Activated gamma-delta T cell treated with anti-CD3 and anti-CD28 coated beads, Interleukin-2, amount 50 U/mL, for 16 hours (primary cell): ENCODE measurements at places on chromosomes 3 and 15.

- no peak for DNase-seq
Measured at GRCh38 chr3:62795978-62796657, 79.1 kb downstream of the CADPS start.

- no peak for DNase-seq
Measured at GRCh38 chr15:73751511-73751898, 1.6 kb downstream of the INSYN1 start.

DNA sequence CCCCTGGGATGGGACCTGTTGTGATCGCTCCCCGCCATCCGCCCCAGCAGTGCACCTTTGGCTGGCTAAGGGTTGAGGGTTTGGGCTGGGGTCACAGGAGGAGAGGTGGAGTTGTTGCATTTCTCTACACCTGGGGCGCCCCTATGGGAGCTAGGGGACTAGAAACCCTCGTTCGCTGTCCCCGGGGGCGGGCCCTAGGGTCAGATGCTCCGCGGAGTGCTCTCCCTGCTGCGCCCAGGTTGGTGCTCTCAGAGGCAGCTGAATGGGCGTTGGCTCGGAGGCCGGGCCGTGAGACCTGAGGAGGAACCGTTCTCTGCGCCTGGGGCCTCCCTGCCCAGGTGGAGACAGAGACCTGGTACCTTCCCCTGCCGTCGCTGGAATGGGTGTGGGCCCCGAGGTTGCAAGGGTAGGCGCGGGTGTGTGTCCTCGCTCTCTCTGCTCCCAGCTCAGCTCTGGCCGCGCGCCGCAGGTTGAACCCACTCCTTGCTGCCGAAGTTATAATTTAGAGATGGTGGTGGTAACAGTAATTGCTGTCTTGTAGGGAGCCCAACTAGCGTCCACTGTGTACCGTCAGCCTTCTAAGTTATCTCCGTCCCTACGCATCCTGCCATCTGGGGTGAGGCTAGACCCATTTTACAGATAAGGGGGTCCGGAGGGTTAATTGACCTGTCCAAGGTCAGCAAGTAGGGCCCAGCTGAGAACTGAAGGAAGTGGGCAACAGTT is 965 bp downstream of the FLNB start:
- peak; percentile 8 for DNase-seq

DNA sequence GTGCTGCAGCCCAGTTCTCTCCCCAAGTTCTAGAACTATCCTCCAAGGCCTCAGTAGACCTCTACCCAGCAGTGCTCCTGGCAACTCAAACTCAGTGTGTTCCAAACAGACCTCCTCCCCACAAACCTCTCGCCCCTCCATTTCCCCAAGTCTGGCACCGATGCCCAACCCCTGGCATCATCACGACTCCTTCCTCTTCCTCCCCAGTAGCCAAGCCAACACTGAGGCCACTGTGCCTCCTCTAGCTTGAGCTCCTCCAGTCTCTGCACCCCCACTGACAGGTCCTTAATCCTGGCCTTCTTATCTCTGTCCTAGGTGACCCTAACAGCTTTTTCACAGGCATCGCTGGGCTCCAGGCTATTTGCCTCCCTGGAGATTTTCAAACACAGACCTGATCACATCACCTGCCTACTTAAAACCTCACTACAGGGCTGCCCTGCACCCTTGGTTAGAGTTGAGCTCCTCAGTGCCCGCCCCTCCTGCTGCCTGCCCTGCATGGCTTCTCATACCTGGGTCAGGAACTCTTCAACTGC is 6.8 kb downstream of the ARPIN start:
- DNase-seq = no peak

GRCh38 chr3:42031808-42032480 is 59.2 kb upstream of the TRAK1 start:
- DNase-seq = no peak

DNA sequence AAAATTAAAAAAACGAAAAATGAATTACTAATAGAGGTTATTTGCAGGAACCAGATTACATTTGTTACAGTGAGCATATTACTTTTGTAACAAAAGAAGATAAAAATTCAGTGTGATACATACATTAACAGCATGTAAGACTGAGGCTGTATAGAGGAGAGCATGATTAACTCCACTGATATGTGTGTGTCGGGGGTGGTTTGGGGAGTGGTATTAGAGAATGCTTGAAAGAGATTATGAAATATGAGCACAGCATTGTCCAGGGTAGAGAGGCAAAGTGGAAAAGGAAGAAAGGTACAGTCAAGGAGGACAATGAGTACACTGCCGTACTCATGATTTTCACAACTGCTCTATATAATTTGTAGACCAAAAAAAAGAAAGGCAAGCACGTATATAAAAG is 62.9 kb upstream of the LRRFIP2 start:
- DNase-seq = no peak

GRCh38 chr3:149233323-149233722 is 11.7 kb upstream of the CP start:
- no peak for DNase-seq
